ENCODE measurements at places on chromosomes 7 and 10. TPM values are rescaled to one million over a fixed set of nuclear protein-coding genes. Genes with fewer than 3 reads are reported as not detected.

Gene ST7
- total RNA-seq, result 13.3 TPM

Gene ANKRD22
- total RNA-seq, result under 0.01 TPM

Gene CCL26
- total RNA-seq, result 1.4 TPM

Gene NPY4R2
- not detected for total RNA-seq

Gene ARID5B
- 39.2 TPM for total RNA-seq

Gene MBL2
- total RNA-seq, result not detected

Gene ASB15
- not detected for total RNA-seq

Gene CLRN3
- not detected for total RNA-seq

Gene PAPOLB
- total RNA-seq, result under 0.01 TPM

Gene NRAP
- under 0.01 TPM for total RNA-seq

Gene ERVW-1
- not detected for total RNA-seq

Gene FBXO24
- 0.47 TPM for total RNA-seq

Gene NEUROD6
- not detected for total RNA-seq

Gene MMD2
- total RNA-seq, result not detected

Gene CYP26A1
- not detected for total RNA-seq

Gene MSS51
- 1.1 TPM for total RNA-seq

Gene VWA2
- 0.86 TPM for total RNA-seq

Gene MAGI2
- 12.8 TPM for total RNA-seq

Gene KCND2
- 5.0 TPM for total RNA-seq

Gene CALHM1
- total RNA-seq, result not detected

Gene DNAJC12
- total RNA-seq, result 2.3 TPM

Gene CLDN12
- total RNA-seq, result 27.9 TPM

Gene NUPR2
- total RNA-seq, result not detected

Gene NPFFR1
- total RNA-seq, result under 0.01 TPM

Gene CDHR3
- 5.4 TPM for total RNA-seq

Gene WASHC2A
- 67.8 TPM for total RNA-seq

Gene SPDYE2
- not detected for total RNA-seq

Gene VDAC2
- total RNA-seq, result 98.0 TPM

Gene PLEKHA1
- 9.0 TPM for total RNA-seq

Gene BTRC
- 11.0 TPM for total RNA-seq

Gene BMPER
- 7.4 TPM for total RNA-seq

Gene VPS37D
- total RNA-seq, result 7.5 TPM

Gene RBM20
- total RNA-seq, result under 0.01 TPM

Gene ZPBP
- total RNA-seq, result not detected

Gene ATG9B
- total RNA-seq, result under 0.01 TPM

Gene MUC12
- total RNA-seq, result 0.34 TPM

Gene ANXA11
- total RNA-seq, result 72.4 TPM

Gene DOCK4
- total RNA-seq, result 10.4 TPM

Measured in bronchial smooth muscle cell (primary cell).